Adrenal gland (tissue), 19 donors: ENCODE measurements at places on chromosomes 6 and 20.

- H3K27me3 ChIP-seq: no peaks in the 10 kb centered on the region
- no peak overlapping the region for H3K27ac ChIP-seq
- H3K4me1 ChIP-seq: no peaks in the 10 kb centered on the region
- no peak for DNase-seq
- H3K4me3 ChIP-seq: no peak overlapping the region
- H3K36me3 ChIP-seq: no peaks in the 10 kb centered on the region
These were observed 11.1 kb upstream of the SERINC1 start for GRCh38 chr6:122482750-122483080.

DNA sequence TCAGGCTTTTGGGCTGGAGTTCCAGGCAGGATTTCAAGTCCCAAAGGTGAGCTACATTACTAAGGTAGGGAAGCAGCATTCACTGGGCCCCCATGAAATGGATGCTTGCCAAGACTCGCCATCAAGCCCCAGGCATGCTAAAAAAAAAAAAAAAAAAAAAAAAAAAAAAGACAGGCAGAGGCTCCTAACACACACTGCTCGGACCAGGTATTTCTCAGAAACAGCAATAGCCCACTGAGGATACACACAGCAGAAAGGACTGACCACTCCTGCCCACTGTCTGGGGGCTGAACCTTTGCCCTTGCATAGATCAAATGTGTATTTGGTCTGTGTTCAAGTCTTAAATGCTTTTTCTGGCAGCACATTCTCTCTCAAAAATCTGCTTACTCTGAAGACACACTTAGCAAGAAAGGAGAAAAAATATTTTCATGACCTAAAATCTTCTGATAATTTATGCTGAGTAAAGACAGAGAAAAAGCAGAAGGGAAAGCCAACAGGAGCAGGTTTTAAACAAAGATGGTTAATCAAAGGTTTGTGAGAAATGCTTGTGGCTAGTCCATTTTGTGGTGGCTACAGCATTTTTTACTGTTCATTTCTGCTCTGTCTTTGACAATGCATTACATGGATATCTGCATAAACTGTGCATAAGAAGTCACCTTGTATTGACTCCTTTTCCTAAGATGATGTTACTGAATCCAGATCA, 37.9 kb upstream of the BEND6 start:
- no peak overlapping the region for H3K27ac ChIP-seq
- no peaks in the 10 kb centered on the region for H3K36me3 ChIP-seq
- no peaks in the 10 kb centered on the region for H3K4me1 ChIP-seq
- peaks cover 6% of the 10 kb centered on the region for H3K27me3 ChIP-seq
- no peak for DNase-seq

DNA sequence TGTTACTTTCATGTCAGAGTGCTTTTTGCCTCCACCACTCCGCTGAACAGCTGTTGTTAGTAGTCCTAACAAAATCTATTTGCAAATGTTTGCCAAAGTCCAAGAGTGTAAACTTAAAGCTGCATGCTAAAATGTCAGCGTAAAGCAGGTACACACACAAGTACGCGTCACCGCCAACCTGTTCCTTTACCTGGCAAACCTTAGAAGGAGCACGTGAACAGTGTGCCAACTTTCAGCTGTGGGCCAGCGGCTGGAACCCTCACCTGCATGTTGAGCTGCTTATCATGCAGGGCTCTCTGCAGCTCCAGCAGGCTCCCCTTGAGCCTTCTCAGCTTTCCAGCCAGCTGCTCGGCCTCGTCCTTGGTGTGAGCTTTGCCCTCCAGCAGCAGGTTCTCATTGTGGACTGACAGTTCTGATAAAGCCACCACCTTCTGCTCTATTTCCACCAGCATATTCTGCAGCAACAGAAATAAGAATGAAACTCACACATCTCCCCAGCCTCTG, 359.3 kb downstream of the SYNE1 start:
- peak overlapping the region; percentile 14 for H3K27ac ChIP-seq
- H3K4me3 ChIP-seq: no peak overlapping the region
- H3K36me3 ChIP-seq: no peaks in the 10 kb centered on the region
- no peak for DNase-seq
- peaks cover 11% of the 10 kb centered on the region for H3K4me1 ChIP-seq
- H3K27me3 ChIP-seq: no peaks in the 10 kb centered on the region

DNA sequence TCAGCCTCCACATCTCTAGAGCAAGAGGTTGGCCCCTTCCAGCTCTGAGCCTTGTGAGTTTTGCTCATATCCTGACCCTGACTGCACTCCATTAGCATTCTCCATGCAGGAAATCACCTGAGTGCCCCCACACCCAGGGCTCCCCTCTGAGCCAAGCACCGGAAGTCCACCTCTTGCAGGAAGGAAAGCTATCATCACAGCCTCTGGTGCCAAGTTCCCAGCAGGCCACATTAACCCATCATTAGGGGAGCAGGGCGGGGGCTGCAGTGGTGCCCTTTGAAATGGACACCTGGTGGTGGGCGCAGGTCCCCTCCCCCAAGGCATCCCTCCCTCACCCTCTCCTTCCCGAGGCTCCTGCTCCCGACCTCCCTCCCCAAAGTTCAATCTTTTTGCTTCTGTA, 16.1 kb downstream of the GRM4 start:
- no peak overlapping the region for H3K27ac ChIP-seq
- no peaks in the 10 kb centered on the region for H3K36me3 ChIP-seq
- no peaks in the 10 kb centered on the region for H3K4me1 ChIP-seq
- peaks cover 9% of the 10 kb centered on the region for H3K27me3 ChIP-seq
- H3K4me3 ChIP-seq: no peak overlapping the region

DNA sequence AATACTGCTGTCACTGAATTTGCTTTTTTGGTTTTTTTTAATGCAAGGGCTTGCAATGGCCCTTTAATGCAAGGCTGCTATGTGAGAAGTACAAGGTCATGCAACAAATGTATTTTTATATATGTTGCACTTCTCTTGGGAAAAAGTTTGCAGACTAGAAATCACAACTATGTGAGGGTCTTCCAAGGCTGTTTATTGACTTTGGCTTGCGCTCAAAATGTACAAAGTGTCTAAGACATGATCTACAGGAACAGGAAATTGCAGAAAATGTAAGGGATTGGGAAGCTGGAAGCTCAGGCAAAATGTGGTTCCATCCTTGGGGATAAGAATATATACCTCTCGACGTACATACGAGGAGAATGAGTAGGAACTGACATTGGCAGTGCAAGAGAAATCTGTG, 92.2 kb upstream of the F13A1 start:
- H3K27me3 ChIP-seq: no peaks in the 10 kb centered on the region
- no peaks in the 10 kb centered on the region for H3K4me1 ChIP-seq
- H3K27ac ChIP-seq: no peak overlapping the region
- no peak overlapping the region for H3K4me3 ChIP-seq

GRCh38 chr6:116392132-116393013, 21.6 kb downstream of the DSE start:
- H3K4me3 ChIP-seq: no peak overlapping the region
- H3K27me3 ChIP-seq: no peaks in the 10 kb centered on the region
- peak overlapping the region; percentile 67 for H3K27ac ChIP-seq
- H3K36me3 ChIP-seq: no peaks in the 10 kb centered on the region

- no peaks in the 10 kb centered on the region for H3K27me3 ChIP-seq
- no peak for DNase-seq
- H3K36me3 ChIP-seq: no peaks in the 10 kb centered on the region
- H3K4me1 ChIP-seq: peaks cover 19% of the 10 kb centered on the region
- H3K27ac ChIP-seq: no peak overlapping the region
These were observed 2.2 kb upstream of the ARID1B start for GRCh38 chr6:156774863-156775405.

DNA sequence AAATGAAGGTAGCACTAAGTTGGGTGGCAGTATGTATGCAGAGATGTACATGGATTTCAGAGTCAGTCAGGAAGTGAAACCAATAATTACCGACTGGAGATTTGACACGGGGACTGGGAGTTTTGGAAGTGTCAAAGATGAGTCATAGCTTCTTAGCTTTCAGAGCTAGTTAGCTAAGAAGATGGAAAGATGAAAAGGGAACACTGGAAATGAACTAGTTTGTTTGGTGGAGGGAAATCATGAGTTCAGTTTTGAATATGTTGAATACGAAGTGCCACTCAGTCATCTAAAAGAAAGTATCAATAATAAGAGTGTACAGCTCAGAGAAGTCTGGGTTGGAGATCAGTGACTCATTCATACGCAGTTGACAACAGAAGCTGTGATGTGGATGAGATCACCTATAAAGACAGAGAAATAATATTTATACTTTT, 7.5 kb downstream of the ESF1 start:
- no peak overlapping the region for H3K27ac ChIP-seq
- no peak for DNase-seq
- peaks cover 3% of the 10 kb centered on the region for H3K4me1 ChIP-seq
- no peak overlapping the region for H3K4me3 ChIP-seq
- peaks cover 44% of the 10 kb centered on the region for H3K36me3 ChIP-seq
- H3K27me3 ChIP-seq: no peaks in the 10 kb centered on the region

- H3K36me3 ChIP-seq: no peaks in the 10 kb centered on the region
- H3K4me1 ChIP-seq: no peaks in the 10 kb centered on the region
- peaks cover 9% of the 10 kb centered on the region for H3K27me3 ChIP-seq
- H3K4me3 ChIP-seq: no peak overlapping the region
- H3K27ac ChIP-seq: no peak overlapping the region
These were observed 93.0 kb upstream of the DOK5 start for GRCh38 chr20:54382419-54382818.

DNA sequence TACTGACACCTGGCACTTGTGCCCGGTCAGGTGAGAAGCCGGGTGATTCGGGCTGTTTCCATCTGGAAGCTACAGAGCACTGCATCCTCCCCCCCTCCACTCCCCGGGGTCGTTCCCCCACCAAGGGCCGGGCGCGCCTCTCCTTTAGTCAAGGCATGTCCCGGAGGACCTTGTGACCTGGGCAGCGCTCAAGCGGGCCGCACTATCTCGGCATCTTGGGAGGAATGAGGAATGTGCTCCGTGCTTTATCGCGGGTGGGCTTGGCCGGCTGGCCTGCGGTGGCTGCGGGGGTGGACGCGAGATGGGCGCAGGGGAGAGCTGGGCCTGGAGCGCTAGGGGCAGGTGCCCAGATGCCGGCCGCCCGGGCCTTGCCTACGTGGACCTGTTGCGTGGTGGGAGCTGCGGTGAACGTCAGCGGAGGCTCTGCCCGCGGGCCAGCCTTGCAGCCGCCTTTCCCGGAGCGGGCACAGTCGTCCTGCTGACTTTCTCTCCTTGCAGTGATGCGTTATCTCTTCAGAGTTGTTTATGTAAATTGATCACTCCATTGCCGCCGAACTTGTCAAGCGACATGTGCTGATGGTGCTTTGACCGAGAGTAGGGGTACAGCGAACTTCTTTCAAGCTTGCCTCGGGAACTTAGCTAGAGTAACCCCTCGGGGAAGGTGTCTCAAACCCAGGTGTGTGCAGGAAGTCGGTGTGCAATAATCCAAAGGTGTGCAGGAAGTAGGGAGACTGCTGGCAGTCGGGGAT, 1.1 kb downstream of the LRRC1 start:
- H3K4me1 ChIP-seq: peaks cover 23% of the 10 kb centered on the region
- peak overlapping the region; percentile 7 for H3K27ac ChIP-seq
- H3K4me3 ChIP-seq: peak overlapping the region; percentile 94
- DNase-seq: peak; percentile 21

GRCh38 chr6:24931718-24932691, 3.8 kb downstream of the RIPOR2 start:
- no peak overlapping the region for H3K4me3 ChIP-seq
- H3K27ac ChIP-seq: no peak overlapping the region
- H3K36me3 ChIP-seq: no peaks in the 10 kb centered on the region
- H3K4me1 ChIP-seq: no peaks in the 10 kb centered on the region
- no peak for DNase-seq
